ENCODE measurements at places on chromosomes 2 and 18. TPM values are rescaled to one million over a fixed set of nuclear protein-coding genes. Genes with fewer than 3 reads are reported as not detected.

The PDE11A gene
- total RNA-seq = 0.23 TPM

The SAG gene
- not detected for total RNA-seq

The ZBTB7C gene
- 1.1 TPM for total RNA-seq

DNA sequence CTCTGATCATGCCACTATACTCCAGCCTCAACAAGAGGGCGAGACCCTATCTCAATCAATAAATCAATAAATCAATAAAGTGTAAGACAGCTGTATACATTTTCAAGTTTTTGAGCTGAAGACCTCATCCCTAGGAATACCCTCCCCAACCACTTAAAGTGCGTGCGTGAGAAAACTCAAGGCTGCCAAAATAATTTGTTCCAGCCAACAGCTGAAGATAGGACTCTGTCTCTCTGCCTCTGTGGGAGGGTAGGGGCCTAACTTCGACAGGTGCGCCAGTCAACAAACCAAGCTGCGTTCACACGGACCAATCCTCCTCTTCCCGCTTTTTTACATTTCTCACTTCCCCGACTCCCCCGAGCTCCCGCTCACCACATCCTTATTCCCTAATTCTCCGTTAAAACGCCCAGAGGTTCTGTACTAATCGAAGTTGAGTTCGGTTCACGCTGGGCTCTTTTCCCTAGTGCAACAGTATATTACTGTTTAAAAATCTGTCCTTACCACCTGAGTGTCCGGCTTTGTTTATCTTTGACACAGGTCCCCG is 618 bp downstream of the POLR2D start:
- H3K4me1 ChIP-seq = peaks cover 14% of the 10 kb centered on the region
- peak overlapping the region; percentile 32 for H3K27ac ChIP-seq
- no peaks in the 10 kb centered on the region for H3K27me3 ChIP-seq
- H3K4me3 ChIP-seq = peak overlapping the region; percentile 90
- H3K36me3 ChIP-seq = peaks cover 15% of the 10 kb centered on the region

DNA sequence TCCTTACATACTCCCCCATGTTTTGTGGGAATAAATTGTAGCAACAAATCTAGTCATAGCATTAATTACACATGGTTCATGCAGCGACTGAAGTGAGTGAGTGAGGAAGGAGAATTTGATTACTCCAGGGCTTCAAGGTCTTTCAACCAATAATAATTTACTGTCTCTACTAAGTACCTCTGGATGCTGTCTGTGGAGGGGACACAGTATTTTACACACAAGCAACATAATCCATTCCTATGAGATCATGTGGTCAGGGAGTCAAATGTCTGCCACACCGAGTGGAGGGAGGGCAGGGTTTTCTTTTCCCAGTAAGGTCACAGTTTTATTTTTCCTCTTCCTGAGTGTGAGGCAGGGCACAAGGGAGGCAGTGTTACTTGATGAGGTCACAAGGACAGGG is 334.7 kb upstream of the CELF4 start:
- H3K4me1 ChIP-seq = no peaks in the 10 kb centered on the region
- H3K27me3 ChIP-seq = no peaks in the 10 kb centered on the region
- no peaks in the 10 kb centered on the region for H3K36me3 ChIP-seq
- no peak overlapping the region for H3K4me3 ChIP-seq

DNA sequence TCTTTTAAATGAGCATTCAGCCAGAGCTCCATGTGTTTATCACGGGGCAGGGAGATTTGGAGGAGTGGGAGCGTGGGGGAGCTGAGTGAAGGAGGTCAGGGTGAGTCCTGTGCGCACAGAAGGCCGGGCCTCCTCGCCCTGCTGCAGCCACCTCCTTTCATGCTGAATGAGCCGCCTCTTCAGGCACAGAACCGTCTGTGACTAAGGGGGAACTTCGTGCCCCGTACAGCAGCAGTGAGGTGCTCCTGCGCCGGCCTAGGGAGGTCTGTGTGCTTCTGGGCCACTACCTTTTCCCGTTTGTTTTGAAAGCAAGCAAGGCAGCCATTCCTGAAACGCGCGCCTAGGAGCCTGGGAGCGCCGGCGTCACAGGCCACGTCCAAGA is 27.1 kb upstream of the ZNF516 start:
- H3K27me3 ChIP-seq = peaks cover 98% of the 10 kb centered on the region
- no peaks in the 10 kb centered on the region for H3K4me1 ChIP-seq
- DNase-seq = no peak
- H3K27ac ChIP-seq = no peak overlapping the region
